Activated naive CD4-positive, alpha-beta T cell treated with Interleukin-2 at 50 U/mL for 16 hours (primary cell): ENCODE measurements at places on chromosomes 6 and 20.

DNA sequence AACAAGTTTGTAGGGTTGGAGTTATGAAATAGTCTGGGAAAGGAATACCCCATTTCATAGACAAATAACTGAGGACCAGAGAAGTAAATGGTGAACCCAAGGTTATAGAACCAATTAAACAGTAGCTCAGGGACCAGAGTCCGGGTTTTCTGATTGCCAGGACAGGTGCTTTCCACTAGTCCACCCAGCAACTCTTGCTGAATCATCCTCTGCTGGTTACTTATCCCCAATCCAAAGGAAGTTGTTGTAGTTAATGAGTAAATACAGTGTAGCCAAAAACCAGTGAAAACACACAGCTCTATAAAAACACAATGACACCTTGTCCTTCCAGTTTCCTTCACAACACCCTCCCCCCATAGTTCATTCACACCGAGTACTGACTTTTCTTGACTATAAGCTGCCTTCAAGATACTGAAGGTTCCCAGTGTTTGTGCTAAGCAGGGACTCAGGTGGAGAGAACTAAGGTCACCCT lies 766 bp upstream of the TINAG start:
- no peak for DNase-seq

DNA sequence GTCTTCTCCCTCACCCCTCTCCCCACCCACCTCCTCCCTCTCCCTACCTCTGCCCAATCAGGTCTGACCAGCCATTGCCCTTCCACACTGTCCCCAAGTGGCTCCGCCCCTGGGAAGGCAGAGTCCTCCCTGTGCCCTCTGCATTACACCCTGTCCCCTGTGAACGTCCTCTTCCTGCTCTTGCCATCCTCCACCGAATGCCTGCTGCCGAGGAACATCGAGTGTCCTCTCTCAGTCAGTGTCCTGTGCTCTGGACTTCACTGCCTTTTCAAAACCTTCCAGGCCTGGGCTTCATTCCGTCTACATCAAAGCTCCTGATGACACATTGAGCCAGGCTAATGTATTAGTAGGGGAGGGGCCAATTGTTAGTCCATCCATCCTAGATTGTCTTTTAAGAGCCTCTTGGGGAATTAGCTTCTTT lies 3.3 kb upstream of the PACSIN1 start:
- DNase-seq = no peak

DNA sequence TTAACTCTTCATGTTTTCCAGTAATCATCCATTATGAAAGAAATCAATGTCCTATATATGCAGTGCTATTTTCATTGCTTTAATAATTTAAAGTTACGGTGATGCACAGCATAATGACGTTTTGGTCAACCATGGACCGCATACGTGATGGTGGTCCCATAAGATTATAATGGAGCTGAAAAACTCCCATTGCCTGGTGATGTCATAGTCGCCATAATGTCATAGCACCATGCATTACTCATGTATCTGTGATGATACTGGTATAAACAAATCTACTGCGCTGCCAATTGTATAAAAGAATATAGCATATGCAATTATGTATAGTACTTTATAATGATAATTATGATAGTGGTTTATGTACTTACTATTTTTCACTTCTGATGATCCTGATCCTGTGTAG lies 42.3 kb upstream of the ALDH8A1 start:
- DNase-seq = no peak

- DNase-seq = no peak
Observed at GRCh38 chr20:49398401-49399144, 83.9 kb downstream of the KCNB1 start.

GRCh38 chr6:23983735-23984134 lies 142.3 kb upstream of the NRSN1 start:
- DNase-seq = no peak

GRCh38 chr6:41370488-41371111 lies 35.2 kb downstream of the NCR2 start:
- no peak for DNase-seq

- peak; percentile 47 for DNase-seq
Observed at GRCh38 chr6:83536034-83536646, 23.8 kb downstream of the PRSS35 start.

GRCh38 chr6:114108119-114109002 lies 137.4 kb upstream of the HDAC2 start:
- peak; percentile 14 for DNase-seq

GRCh38 chr6:37952027-37952426 lies 132.5 kb downstream of the ZFAND3 start:
- no peak for DNase-seq

- DNase-seq = no peak
Observed at GRCh38 chr6:144725736-144726522, 440.8 kb downstream of the UTRN start.

GRCh38 chr6:23783901-23784300 lies 342.1 kb upstream of the NRSN1 start:
- no peak for DNase-seq

DNA sequence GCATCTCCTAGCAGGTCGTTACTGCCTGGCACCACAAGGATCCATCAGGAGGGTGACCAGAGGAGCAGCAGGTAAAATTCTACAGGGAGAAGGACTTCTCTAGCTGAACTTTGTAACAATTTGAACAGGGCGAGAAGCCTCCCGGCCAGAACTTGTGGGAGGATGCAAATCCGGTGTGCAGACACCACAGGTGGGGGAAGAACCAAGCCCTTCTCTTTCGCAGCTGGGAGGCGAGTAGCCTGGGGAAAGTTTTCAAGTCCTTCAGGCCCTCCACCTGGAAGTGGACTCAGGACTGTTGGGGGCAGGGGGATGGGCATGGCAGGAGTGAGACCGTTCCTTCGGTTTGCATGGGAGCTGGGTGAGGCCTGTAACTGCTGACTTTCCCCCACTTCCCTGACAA lies 42.7 kb upstream of the FAM210B start:
- DNase-seq = no peak

GRCh38 chr6:169583886-169584541 lies 117.8 kb downstream of the WDR27 start:
- no peak for DNase-seq

DNA sequence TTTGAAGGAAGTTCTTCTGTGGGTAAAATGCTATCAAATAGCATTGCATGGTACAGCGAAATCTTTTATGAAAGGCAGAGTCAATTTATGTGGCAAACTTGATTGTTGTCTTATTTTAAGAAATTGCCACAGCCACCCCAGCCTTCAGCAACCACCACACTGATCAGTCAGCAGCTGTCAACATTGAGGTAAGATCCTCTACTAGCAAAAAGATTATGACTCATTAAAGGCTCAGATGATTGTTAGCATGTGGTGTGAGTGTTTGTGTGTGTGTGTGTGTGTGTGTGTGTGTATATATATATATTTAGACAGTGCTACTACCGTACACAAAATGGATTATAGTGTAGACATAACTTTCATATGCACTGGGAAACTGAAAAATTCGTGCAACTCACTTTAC lies 27.8 kb downstream of the LRRN4 start:
- no peak for DNase-seq

- DNase-seq = no peak
Observed at GRCh38 chr6:6148192-6148815, 141.6 kb upstream of the NRN1 start.

DNA sequence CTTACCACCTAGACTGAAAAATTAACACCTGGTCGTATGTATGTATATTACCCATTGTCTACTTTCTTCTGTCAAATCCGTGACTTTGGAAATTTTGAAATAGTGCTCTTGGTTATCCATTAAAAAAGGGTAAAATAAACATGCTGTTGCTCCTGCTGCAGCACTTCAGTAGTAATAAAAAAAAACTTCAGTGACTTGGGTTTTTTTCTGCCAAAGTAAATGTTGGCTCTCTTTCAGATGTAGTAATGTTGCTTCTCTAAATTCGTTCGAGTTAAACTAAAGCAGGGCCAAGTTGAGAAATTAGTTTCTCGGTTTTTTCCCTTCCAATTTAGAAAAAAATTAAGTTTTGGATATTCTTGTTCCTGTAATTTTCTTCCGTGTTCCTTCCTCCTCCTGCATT lies 34.2 kb downstream of the JARID2 start:
- DNase-seq = no peak

DNA sequence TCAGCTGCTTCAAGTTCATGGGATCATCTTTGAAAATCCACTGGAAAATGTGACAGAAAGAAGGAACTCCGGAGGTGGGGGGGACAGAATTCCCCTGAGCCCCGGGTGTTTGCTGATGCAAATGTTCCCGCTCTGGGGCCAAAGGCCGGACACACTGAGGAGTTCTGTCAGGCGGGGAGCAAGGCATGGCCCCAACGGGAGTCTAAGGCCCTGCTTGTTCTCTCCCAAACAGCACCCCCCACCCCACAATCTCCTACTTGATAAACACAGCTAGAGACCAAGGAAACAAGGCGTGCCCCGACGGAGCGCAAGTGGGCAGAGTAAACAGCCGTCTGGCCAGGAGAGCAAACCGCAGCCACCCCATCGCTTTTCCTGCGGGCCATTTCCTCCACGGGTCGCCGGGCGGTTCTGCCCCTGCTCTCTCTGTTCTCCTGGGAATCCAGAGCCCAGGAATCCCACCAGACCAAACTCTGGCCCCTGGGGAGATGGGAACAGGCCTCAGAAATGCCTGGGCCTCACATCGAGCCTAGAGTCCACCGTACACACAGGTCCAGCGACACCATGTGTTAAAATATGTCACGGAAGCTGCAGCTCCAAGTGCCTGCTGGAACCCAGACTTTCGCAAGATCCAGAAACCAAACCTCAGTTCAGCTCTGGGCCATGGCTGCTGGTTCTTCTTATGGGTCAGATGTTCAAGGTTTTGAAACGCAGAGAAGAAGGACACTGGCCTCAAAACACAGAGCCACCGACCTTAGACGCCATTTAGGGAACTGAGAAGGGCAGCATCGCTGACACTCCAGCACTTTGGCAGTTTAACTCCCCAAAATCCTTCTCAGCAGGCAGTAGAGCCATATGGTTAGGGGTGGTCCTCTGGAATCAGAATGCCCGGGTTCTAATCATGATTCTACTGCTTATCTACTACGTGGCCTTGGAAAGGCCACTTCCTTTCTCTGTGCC lies 104.2 kb downstream of the PREX1 start:
- no peak for DNase-seq

- DNase-seq = no peak
Observed at GRCh38 chr6:111301946-111302345, 181.1 kb downstream of the REV3L start.

GRCh38 chr6:149340200-149340599 lies 22.7 kb downstream of the TAB2 start:
- no peak for DNase-seq

DNA sequence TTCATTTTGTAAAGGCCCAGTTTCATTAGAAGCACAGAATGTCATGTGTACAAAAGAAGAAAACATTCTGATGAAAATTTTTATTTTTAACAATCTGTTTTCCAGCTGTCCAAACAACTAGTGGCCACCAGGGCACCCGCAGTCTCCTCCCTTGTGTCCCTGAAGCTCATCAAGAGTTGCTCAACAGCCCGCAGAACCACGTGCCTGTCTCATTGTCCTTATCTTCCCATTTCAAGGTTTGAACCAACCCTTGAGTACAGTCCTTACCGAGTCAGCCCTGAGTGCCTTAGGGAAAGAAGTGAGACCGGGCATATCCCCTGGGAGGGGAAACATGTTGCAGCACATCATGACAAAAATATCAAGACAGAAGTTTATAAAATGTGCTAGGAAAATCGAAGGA lies 15.9 kb upstream of the ZNF133 start:
- DNase-seq = no peak

DNA sequence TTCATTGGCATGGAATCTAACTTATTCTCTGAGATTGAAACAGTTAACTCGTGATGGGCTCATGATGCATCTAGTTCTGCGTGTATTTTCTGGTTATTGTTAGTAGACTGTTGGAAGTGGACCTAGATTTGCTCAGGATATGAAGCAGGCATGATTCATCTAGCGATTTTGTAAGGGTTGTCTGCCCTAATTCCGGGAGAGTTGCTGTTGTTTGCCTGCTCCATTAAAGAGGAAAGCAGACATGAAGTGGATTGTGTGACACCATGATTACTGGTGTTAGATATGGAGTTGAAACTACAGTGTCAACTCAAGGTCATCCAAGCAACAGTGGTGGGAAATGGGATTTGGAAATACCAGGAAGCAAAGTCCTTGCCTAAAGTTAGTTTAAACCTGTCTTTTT lies 41.0 kb downstream of the SOX4 start:
- no peak for DNase-seq

GRCh38 chr6:149266659-149267058 lies 50.9 kb upstream of the TAB2 start:
- no peak for DNase-seq

- no peak for DNase-seq
Observed at GRCh38 chr6:96604420-96604819, 41.5 kb downstream of the FHL5 start.

DNA sequence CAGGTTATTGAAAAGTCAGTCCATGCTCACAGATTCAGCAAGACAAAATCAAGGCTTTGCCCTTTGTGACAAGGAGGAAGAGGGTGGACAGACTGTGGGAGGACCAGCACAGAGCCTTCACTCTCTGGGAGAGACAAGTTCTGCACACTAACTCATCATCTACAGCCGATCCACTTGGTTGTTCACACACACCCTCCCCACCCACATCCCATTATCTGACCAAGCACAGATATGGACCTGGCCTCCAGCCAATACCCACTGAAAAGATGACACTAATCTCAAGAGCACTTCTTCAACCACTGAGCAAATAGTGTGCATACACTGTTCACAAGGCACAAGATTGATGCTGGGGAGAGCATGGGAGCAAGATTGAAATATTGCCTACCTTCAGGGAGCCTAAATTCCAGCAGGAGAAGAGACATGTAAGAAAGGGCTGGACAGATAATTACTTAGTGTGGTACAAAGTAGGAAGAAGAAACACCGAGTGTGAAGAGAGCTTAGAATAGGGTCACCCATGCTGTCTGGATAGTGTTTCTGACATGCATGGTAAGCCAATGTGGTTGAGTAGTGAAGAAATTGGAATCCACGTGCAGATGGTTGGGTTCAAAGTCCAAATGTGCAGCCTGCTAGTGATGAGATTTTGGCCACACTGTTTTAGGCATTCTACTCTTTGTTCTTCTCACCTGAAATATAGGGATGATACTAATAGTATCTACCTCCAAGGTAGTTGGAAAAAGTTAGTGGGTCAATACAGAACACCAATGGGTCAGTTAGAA lies 21.7 kb upstream of the IL17A start:
- DNase-seq = no peak

GRCh38 chr6:15960740-15961634 lies 167.9 kb upstream of the MYLIP start:
- DNase-seq = no peak

DNA sequence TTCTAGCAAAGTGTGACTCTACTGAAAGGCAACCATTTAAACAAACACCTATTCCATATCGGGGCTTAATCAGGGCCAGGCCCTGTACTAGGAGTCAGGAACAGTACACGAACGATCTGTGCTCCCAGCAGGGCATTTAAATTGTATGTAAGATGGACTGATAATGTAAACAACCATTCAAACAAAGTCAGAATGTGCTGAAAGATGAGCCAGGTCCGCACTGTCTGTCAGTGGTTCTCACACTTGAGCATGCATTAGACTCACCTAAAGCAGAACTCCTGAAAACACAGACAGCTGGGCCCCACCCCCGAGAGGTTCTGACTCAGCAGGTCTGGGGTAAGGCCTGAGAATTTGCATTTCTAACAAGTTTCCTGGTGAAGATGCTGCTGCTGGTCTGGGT lies 81.6 kb downstream of the PXDC1 start:
- DNase-seq = no peak
